HFFc6 (cell line): ENCODE measurements at places on chromosomes 13 and 19. TPM values are rescaled to one million over a fixed set of nuclear protein-coding genes. Genes with fewer than 3 reads are reported as not detected.
A peak's percentile ranks its signal among the peaks of the same experiment; 100 is the strongest.

The OLFM2 gene
- total RNA-seq = 1.9 to 7.3 TPM (median 2.6 TPM) in 3 replicates

DNA sequence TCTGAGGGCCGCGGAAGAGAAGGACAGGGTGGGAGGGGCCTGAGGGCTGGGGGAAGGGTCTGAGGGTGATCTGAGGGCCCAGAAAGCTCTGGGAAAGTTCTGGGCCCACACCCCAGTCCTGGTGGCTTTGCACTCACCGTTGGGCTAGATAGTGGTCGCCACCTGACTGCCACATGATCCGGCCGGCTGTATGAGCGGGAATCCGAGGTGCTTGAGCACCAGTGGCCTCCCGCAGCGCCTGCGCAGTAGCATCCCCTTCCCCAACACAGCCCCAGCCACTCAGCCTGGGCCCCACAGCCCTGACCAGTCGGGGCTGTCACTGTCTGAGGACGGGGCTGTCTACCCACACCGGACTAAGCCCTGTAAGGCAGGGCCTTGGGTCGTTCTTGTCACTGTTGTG is 15.0 kb downstream of the PRODH2 start:
- H3K4me1 ChIP-seq = no peaks in the 10 kb centered on the region
- DNase-seq = no peak
- no peaks in the 10 kb centered on the region for H3K36me3 ChIP-seq
- peaks cover 44% of the 10 kb centered on the region for H3K27me3 ChIP-seq
- no peak overlapping the region for H3K4me3 ChIP-seq

- H3K4me3 ChIP-seq = no peak overlapping the region
- H3K4me1 ChIP-seq = peaks cover 65% of the 10 kb centered on the region
- H3K27ac ChIP-seq = peak overlapping the region; percentile 44
- peaks cover 34% of the 10 kb centered on the region for H3K36me3 ChIP-seq
- no peak for DNase-seq
Observed at GRCh38 chr13:98180092-98180491, 3.0 kb upstream of the RNF113B start.

DNA sequence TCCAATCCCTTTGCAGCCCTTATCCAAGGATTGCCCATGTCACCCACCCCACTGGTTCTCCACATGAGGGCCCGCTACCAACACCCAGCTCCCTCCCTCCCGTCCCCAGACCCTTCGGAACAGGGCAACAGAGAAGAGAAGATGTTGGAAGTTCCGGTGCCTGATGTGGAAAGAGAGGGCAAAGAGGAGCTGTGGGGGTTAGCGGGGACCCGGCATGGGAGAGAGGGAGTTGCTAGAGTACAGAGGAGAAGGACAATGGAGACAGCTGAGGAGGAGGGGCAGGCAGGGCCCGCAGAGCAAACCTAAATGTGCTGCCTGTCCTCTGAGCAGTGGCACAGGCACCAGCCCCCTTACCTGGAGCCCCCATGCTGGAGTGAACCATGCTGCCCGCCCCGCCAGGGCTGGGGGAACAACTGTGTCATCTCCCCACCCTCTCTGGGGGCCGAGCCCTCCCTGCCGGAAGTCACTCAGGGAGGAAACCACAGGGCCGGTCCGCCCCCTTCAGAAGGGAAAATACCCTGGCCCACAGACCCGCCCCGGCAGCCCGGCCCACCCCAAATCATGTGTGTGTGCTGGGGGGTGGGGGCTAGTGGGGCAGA is at the start of gene POU2F2:
Gene POU2F2, minus strand, starts transcription at position 417 of the 599 bp plus-strand sequence. Its CDS starts 35 bp downstream, at position 382.
- no peaks in the 10 kb centered on the region for H3K36me3 ChIP-seq
- H3K4me1 ChIP-seq = peaks cover 56% of the 10 kb centered on the region
- peak within 1 kb of the TSS; percentile 91 for H3K4me3 ChIP-seq
- DNase-seq = no peak
- peak within 1 kb of the TSS; percentile 71 for H3K27ac ChIP-seq

The FUT1 gene
- 0.06 to 0.13 TPM in 2 of 3 replicates, not detected in the other for total RNA-seq

GRCh38 chr13:94201022-94201421 is 278.5 kb downstream of the DCT start:
- no peaks in the 10 kb centered on the region for H3K36me3 ChIP-seq
- no peaks in the 10 kb centered on the region for H3K27me3 ChIP-seq
- no peak overlapping the region for H3K27ac ChIP-seq
- H3K4me3 ChIP-seq = no peak overlapping the region
- peaks cover 24% of the 10 kb centered on the region for H3K4me1 ChIP-seq

GRCh38 chr13:99357131-99357596 is 50.0 kb upstream of the GPR183 start:
- H3K4me1 ChIP-seq = peaks cover 59% of the 10 kb centered on the region
- peak; percentile 84 for DNase-seq
- peak overlapping the region; percentile 62 for H3K4me3 ChIP-seq
- H3K27ac ChIP-seq = peak overlapping the region; percentile 92

DNA sequence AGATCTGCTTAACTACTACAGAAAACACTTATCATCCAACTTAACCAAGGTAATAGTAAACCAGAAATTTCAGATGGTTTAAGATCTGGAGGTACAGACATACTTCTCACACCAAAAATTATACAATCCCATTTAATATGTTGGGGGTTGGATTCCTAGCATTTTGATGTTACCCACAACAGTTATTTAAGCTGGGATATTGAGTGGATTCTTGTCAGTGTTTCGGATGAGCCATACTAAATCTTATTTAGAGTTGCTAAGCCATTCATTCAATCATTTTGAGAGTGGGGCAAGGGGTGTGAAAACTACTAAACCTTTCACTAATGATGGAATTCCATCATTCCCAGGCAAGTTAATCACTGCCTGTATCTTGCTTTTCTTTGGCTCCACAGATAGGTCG is 40.6 kb downstream of the KATNAL1 start:
- DNase-seq = no peak
- H3K27ac ChIP-seq = no peak overlapping the region
- peaks cover 17% of the 10 kb centered on the region for H3K4me1 ChIP-seq
- H3K4me3 ChIP-seq = no peak overlapping the region
- H3K27me3 ChIP-seq = no peaks in the 10 kb centered on the region
- H3K36me3 ChIP-seq = peaks cover 10% of the 10 kb centered on the region

GRCh38 chr13:41848435-41849255 is 112.3 kb downstream of the VWA8 start:
- peak overlapping the region; percentile 54; the same call in 1 of the 2 replicates for H3K27ac ChIP-seq
- no peak overlapping the region for H3K4me3 ChIP-seq
- peaks cover 16% of the 10 kb centered on the region for H3K4me1 ChIP-seq

The SLC15A1 gene
- not detected in 3 replicates for total RNA-seq

The OLFM4 gene
- total RNA-seq = not detected in 2 replicates

- DNase-seq = no peak
- H3K27ac ChIP-seq = no peak overlapping the region
- H3K27me3 ChIP-seq = peaks cover 4% of the 10 kb centered on the region; the same call in 1 of the 2 replicates
- peaks cover 73% of the 10 kb centered on the region for H3K36me3 ChIP-seq
- H3K4me1 ChIP-seq = peaks cover 22% of the 10 kb centered on the region
Observed at GRCh38 chr13:113169277-113170272, 11.1 kb downstream of the PROZ start.

DNA sequence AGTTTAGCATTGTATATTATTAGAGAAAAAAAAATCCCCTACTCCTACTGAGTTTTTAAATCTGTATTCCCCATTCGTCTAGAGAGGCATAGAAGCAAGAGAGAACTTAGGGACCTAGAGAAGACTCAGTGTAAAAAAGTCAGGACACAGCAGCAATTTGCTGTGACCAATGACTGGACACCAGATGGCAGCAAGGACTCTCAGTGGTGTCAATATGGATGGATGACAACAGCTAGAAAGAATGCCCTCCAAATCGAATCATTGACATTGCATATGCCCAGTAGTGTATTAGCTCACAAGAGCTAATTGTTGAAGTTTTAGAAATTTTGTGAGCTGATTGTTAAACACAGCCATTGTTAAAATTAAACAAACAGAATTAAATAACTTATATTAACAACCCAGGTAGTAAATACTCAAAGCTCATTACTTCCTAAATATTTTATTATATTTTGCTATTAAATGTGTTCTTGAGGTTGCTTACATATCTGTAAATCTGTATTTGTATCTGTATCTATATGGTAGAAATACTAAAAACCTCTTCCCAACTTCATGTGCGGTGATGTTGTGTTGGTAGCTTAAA is 43.9 kb downstream of the SIAH3 start:
- no peaks in the 10 kb centered on the region for H3K36me3 ChIP-seq
- H3K27ac ChIP-seq = no peak overlapping the region
- DNase-seq = peak; percentile 33
- peaks cover 1% of the 10 kb centered on the region for H3K27me3 ChIP-seq

The PROZ gene
- total RNA-seq = not detected in 3 replicates

- H3K4me1 ChIP-seq = peaks cover 14% of the 10 kb centered on the region
- peak; percentile 96 for DNase-seq
- H3K36me3 ChIP-seq = peaks cover 9% of the 10 kb centered on the region
- H3K27me3 ChIP-seq = peaks cover 3% of the 10 kb centered on the region; the same call in 1 of the 2 replicates
- peak overlapping the region; percentile 95 for H3K27ac ChIP-seq
- peak overlapping the region; percentile 69 for H3K4me3 ChIP-seq
Observed at GRCh38 chr19:3655402-3656072, 28.9 kb upstream of the CACTIN start.

- H3K27ac ChIP-seq = no peak overlapping the region
- no peak for DNase-seq
- no peaks in the 10 kb centered on the region for H3K27me3 ChIP-seq
- no peak overlapping the region for H3K4me3 ChIP-seq
- peaks cover 22% of the 10 kb centered on the region for H3K4me1 ChIP-seq
Observed at GRCh38 chr13:19834704-19835103, 28.7 kb downstream of the ZMYM5 start.

DNA sequence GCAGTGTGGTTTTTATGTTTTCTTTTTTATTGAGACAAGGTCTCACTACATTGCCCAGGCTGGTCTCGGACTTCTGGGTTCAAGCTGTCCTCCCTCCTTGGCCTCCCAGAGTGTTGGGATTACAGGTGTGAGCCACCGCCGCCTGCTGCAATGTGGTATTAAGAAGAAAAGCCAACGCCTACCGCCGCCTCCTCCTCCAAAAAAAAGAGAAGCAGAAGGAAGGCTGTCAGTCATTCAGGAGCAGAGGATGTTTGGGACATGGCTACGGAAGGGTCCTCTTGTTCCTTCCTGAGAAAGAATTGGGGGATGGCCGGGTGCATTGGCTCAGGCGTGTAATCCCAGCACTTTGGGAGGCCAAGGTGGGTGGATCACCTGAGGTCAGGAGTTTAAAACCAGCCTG is 1.2 kb downstream of the PPP1R37 start:
- H3K27me3 ChIP-seq = peaks cover 2% of the 10 kb centered on the region; the same call in 1 of the 2 replicates
- H3K27ac ChIP-seq = peak overlapping the region; percentile 75
- no peak for DNase-seq
- H3K4me3 ChIP-seq = peak overlapping the region; percentile 93
- peaks cover 18% of the 10 kb centered on the region for H3K36me3 ChIP-seq
- H3K4me1 ChIP-seq = peaks cover 70% of the 10 kb centered on the region

GRCh38 chr13:42107421-42107820 is 59.0 kb downstream of the DGKH start:
- H3K27ac ChIP-seq = no peak overlapping the region
- no peaks in the 10 kb centered on the region for H3K36me3 ChIP-seq
- no peak overlapping the region for H3K4me3 ChIP-seq
- DNase-seq = no peak
- H3K27me3 ChIP-seq = peaks cover 5% of the 10 kb centered on the region

DNA sequence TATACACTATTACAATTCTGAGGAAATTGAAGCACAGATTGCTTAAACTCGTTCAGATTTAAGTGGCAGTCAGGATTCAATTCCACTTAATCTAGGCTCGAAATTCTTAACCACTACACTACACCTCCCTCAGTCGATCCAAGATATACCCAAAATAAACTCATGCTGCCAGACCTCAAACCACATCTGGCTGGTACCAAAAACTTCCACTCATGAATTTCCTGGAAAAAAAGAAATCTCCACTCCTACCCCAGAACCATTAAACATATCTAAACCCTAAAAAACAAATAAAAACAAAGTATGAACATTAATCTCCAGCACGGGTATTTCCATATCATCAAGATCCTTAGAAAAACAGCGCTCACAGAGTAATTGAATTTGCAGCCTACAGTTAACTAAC is 1.1 kb downstream of the ZFP30 start:
- H3K4me1 ChIP-seq = peaks cover 23% of the 10 kb centered on the region
- H3K27ac ChIP-seq = peak overlapping the region; percentile 93

DNA sequence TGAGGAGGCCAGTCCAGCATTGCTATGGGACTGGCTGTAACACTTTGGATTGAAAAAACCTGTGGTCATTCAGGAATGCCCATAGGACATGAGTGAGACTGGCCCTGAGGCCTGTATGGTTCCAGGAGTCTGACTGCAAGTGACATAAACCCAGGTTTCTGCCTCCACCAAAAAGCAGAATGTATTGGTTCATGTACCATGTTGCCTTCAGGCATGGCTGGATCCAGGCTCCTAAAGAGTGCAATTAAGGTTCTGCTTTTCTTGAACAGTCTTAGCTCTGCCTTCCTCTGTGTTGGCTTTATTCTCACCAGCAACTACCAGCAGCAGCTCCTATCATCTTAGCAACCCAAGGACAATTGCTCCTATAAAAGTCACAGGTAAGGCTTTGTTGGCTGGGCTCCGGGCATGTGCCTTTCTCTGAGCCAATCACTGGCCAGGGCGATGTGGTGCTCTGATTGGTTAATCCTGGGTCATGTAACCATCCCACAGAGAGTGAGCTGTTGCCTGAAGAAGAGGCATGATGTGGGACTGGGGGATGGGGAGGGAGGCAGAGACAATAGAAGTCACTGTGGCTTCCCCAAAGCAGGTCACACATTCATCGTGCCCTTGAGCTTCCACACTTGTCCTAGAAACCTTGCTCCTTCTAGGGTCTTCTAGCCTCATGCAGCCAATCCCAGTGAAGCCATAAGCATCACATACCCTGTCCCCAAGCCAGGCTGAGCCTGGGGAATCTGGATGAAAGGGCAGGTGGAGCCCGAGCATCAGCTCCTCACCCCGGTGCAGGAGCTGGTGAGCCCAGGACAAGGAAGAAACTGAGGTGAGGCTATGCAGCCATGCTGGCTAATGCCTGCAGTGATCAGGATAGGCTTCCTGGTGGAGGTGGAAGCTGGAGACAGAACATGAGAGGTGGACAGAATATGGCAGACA is 123.9 kb downstream of the URI1 start:
- DNase-seq = no peak
- no peaks in the 10 kb centered on the region for H3K4me1 ChIP-seq
- H3K27me3 ChIP-seq = peaks cover 1% of the 10 kb centered on the region; the same call in 1 of the 2 replicates
- no peak overlapping the region for H3K4me3 ChIP-seq
- no peak overlapping the region for H3K27ac ChIP-seq
- no peaks in the 10 kb centered on the region for H3K36me3 ChIP-seq

The ATP4B gene
- total RNA-seq = not detected in 3 replicates

- H3K4me3 ChIP-seq = no peak overlapping the region
- peaks cover 7% of the 10 kb centered on the region; the same call in 1 of the 2 replicates for H3K4me1 ChIP-seq
- DNase-seq = no peak
- H3K36me3 ChIP-seq = no peaks in the 10 kb centered on the region
Observed at GRCh38 chr13:44147648-44148047, 226.0 kb upstream of the SERP2 start.

The OR7C1 gene
- total RNA-seq = not detected in 3 replicates

DNA sequence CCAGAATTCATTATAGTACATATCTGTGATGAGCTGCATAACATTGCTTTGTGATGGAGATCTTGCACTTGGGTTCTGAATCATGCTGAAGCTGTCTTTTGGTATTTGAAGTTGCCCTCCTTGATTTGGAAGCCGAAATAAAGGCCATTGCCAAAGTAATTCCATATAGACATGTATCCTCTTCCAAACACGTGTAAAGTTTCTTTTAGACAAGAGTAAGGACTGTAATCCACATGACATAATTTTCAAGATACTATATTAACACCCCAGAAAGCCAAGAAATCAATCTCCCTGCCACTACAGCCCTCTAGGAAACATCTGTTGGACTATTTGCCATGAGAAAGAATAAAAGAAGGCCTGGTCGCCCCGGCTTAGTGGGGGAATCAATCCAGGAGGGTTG is 754.2 kb downstream of the FGF9 start:
- H3K27ac ChIP-seq = no peak overlapping the region
- no peaks in the 10 kb centered on the region; the same call in 1 of the 2 replicates for H3K27me3 ChIP-seq
- H3K4me3 ChIP-seq = no peak overlapping the region
- H3K36me3 ChIP-seq = peaks cover 6% of the 10 kb centered on the region; the same call in 1 of the 2 replicates
- no peak for DNase-seq
